ENCODE measurements at places on chromosomes 5 and 9.

DNA sequence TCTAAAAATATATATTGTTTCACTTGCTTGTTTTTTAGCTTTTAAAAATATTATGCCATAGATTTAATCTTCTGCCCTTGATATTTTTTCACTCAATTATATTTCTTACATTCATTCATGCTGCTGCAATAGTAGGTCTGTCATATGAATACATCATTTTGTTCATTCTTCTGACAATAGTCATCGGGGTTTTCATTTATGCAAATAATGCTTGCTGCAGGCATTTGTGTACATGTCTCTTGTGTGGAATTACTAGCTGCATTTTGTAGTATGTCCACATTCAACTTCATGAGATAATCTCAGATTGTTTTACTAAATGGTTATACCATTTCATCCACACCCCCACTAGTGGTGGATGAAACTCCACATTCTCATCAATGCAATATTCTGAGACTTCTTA lies 5.3 kb upstream of the PLPP1 start:
- DNase-seq: peak; percentile 62

GRCh38 chr5:108672639-108673038 lies 75.1 kb upstream of the FER start:
- DNase-seq: no peak

DNA sequence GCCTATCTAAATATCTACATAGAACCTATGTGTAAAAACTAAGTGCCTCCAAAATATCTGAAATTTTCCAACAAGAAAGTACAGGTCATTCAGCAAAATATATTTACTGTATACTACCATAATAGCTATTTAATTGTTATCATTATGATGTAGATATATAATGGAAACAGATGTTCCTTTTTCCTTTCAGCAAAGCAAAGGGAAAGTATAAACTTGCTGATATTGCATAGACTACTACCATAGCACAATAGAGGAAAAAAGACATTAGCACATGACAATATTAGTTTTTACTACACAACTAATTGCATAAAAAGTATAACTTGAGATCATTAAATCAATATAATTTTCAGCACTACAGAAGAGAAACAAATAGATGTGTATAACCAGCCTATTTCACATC lies 14.9 kb downstream of the NR2F1-AS1 start:
- DNase-seq: no peak

DNA sequence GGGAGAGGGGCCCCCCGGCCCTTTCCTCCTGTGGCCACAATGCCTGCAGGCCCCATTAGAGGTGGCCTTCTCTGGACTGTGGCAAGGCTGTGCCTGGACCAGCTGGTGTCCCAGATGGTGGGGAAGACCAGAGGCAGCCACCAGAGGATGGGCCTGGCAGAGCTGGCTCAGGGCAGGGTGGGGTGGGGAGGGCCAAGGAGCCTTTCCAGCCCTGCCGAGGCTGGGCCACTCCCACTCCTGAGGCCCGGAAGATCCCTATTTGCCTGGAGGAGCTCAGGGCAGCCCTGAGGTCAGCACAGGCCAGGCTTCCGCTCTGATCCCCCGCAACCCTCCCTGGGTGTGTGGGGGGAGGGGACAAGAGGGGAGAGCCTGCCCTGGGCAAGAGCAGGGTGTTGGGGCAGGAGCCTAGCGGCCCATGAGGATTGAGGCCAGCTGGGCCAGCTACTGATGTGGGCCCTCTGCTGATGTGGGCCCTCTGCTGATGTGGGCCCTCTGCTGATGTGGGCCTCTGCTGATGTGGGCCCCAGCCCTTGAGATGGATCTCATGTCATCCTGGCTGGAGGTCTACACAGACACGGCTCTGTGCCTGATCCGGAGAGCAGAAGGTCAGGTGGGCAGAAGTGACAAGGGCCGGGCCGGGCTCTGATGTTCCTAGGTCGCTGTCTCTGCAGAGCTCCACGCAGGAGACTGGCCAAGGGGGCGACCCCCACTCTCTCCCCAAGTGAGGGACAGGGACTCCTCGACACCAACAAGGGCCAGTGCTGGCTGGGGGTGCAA lies 6.0 kb downstream of the MRPS2 start:
- DNase-seq: no peak

GRCh38 chr5:180299526-180299925 lies 7.6 kb upstream of the MAPK9 start:
- no peak for DNase-seq

DNA sequence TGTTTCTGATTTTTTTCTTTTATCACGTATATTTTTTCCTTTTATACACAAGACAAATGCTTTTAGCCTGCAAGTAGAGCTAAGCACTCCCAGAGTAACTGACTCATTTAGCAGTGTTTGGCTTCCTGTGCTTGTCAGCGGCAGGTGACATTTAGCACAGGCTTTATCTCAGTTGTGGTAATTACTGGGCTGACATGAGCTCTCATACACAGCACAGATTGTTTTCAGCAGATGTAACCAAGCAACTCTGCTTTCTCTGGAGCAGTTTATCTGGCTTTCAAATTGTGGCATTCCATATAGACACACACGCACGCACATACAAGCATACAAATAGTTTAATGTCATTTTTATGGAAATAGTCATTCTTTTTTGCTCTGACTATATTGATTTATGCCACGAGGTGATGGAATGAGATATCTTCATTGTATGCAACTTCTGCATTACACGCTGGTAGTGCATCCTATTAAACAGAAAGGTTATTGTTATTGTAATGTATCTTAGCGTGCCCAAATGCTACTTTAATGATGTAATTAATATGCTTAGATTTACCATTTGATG lies 379.0 kb upstream of the GRAMD2B start:
- DNase-seq: peak; percentile 33

GRCh38 chr5:138138949-138139780 lies at the start of gene NME5:
NME5 (minus strand) TSS chr5:138139428; CDS start chr5:138138780, 648 bp downstream.
- peak; percentile 79 for DNase-seq
